Mucosa of descending colon (tissue), 3 donors: ENCODE measurements at places on chromosomes 3 and 15. TPM values are rescaled to one million over a fixed set of nuclear protein-coding genes. Genes with fewer than 3 reads are reported as not detected.

DNA sequence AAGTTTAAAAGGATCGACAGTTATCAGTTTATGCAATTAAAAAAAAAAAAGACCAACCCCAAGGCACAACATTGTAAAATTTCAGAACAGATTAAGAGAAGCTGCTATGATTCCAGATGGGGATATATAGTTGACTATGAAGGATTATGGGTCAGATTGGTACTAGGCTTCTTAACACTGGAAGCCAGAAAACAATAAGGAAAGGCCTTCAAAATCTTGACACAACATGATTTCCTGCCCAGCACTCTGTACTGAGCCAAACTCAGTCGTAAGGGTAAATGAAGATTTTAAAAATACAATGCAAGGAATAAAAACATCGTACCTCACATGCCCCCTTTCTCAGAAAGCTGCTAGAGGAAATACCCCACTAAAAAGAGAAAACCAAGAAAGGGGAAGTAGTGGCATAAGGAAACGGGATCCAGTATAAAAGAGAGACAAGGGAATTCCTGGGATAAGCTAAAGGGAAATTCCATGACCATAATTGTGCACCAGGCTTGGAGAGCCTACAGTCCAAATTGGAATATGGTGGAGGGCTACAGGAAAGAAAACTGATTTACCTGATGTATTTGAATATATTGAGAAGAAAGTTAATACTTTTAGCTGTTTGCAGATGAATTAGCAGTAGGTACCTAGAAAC is 27.9 kb downstream of the PIAS1 start:
- no peak for DNase-seq

- no peak for DNase-seq
Observed at GRCh38 chr3:56113231-56113630, 355.0 kb downstream of the ERC2 start.

PP2D1 gene
- total RNA-seq = not detected

RPL14 gene
- total RNA-seq = 1,286 TPM

DNA sequence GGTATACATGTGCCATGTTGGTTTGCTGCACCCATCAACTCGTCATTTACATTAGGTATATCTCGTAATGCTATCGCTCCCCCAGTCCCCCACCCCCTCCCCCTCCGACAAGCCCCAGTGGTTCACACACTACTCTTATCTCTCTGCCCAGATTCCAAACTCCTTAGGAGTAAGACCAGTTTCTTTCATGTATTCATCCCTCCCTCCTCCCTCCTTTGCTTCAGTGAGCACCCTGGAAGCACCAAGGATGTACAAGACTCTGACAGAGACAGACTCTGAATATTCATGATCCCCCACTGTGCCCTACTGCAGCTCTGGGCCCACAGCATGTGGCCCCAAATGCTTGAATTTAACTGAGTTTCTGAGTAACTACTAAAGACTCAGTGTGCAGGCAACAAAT is 113.8 kb upstream of the RAD18 start:
- DNase-seq = no peak

DNA sequence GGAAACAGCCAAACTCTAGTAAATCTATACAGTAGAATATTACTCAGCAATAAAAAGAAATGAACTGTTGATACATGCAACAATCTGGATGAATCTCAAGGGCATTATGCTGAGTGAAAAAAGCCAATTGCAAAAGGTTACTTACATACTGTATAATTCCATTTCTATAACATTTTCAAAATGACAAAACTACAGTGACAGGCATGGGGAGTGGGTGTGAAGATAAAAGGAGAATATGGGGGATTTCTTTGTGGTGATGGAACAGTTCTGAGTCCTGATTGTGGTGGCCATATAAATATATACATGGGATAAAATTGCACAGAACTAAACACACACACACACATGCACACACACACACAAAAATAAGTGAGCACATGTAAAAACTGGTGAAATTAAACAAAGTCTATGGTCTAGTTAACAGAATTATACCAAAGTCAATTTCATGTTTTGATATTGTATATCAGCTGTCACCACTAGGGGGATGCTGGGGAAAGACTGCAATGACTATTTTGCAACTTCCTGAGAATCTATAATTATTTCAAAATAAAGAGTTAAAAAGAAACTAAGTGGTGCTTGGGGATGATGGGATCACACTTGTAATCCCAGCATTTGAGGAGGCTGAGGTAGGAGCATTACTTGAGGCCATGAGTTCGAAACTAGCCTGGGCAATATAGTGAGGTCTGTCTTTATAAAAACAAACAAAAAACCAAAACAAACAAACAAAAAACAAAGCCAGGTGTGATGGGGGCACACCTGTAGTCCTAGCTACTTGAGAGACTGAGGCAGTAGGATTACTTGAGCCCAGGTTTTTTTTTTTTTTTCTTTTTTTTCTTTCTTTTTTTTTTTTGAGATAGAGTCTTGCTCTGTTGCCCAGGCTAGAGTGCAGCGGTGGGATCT is 66.0 kb downstream of the SPTSSB start:
- no peak for DNase-seq

DNA sequence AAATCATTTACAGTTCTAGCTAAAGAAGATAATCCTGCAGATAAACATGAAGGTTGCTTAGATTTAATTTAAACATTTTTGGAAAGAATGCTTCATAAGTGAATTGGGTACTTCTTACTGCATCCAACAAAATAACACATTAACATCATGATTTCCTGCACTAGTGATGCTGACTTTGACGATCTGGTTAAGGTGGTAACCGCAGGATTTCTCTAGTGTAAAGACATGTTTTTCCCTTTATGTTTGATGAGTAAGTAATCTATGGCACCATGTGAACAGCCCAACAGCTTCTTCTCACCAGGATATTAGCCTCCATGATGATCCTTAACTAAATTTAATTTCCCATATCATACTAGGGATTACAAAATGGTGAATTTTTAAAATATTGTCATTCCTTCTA is 14.1 kb downstream of the SPPL2A start:
- no peak for DNase-seq

DNA sequence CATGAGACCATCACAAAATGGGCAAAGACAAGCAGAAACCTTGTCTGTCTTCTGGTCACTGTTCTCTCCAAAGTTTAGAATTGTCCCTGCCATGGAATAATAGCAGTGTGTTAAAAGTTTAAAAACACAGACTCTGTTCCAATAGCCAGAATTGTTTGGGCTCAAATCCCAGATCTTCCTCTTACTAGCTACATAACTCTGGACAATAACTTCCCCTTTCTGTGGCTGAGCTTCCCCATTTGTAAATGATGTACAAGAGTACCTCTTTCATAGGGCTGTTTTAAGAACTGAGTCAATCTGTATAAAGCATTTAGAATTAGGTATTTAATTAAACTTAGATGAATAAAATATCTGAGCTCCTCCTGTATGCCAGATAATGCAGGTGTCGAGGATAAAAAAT is 623.0 kb downstream of the NTRK3 start:
- no peak for DNase-seq
